ENCODE measurements at places on chromosomes 16 and 17.

DNA sequence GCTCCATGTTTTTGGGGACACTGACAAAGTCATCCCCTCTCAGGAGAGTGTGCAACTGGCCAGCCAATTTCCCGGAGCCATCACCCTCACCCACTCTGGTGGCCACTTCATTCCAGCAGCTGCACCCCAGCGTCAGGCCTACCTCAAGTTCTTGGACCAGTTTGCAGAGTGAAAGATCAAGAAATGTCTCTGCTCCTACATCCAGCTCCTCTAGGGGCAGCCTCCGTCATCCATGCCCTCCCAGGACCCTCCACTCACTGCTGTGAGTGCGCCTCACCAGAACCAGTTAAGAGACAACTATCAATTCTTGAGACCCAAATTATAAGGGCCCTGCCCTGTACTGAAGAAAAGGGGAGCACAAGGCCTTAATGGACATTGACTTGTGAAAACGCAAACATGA is 1.1 kb downstream of the OVCA2 start:
- DNase-seq: no peak

DNA sequence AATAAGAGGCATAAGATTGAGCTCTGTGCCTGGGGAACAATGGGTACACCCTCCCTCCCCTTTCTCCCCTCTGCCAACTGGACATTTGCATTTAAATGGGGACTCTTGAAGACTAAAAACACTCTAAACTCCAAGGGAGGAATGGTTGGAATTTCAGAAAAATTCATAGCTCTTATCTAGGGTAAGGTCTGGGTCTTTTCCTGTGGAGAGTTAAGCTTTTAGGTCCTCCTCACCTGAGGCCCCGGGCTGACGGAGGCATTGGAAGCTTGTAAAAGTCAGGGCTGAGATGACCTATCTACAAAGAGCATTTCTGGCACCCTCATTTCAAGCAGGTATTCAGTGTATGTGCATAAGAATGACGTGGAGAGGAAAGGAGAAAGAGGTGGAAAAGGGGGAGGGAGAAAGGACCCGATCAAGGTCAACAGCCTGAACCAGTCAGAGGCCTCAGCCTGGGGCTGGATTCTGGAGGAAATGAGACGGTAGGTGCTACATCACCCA is 78.0 kb downstream of the RAP1GAP2 start:
- DNase-seq: no peak

DNA sequence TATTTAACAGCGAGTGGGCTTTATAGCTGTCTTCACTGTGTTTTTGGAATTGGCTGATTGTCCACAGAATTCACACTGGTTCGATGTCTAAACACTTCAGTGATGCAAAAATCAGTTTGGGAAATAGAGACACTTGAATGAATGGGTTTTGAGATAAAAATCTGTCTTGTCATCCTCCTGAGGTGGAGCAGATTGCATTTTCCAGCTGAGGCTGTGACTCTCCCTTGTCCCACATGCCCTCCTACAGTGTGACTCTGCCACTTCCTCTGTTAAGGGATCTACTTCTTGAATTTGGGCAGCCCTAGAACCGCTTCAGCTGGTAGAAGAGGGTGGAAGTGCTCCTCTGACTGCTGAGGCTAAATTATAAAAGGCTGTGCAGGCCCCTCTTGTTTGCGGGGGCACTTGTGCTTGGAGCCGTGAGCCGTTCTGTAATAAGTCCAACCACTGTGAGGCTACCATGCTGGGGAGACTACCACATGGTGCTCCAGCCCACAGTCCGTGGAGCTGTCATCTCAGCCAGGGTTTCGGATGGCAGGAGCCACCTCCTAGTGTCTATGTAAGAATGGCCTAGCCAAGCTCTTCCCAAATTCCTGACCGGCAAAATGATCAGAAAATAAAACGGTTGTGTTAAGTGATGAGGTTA is 175.9 kb downstream of the SPECC1 start:
- no peak for DNase-seq

DNA sequence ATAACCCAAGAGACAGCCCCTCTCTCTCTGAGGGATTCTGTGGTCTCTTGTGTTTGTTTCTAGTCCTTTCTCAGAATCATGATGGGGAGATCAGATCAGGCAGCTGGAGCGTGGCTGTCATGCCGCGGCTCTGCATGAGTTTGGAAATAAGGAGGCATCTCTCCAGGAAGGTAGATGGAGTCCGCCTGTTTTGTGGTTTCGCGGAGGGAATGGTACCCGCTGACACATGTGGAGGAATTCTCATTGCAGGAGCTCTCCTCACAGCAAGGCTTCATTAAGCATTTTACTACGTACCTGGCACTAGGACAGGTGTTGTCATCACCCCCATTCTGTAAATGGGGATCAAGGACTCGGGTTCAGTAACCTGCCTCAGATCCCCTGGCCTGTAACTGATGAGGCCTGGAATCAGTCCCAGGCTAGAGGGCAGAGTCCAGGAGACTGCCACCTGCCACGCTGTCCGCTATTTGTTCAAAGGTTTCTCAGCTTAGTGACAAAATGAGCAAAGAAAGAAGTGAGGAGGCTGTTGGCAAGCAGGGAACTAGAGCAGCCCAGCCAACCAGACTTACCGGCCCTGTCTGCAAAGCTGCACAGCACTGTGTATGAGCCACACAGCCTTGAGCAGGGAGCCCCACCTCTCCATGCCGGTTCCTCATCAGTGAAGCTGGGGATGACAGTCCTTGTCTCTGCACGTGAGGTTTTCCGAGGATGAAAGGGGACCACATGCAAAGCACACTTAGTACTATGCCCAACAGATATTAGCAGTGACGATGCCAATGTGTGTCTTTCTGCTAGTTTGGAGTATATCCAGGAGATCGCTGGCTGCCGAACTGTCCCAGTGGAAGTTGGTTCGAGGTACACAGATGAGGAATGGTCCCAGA is 11.0 kb downstream of the KDM8 start:
- no peak for DNase-seq

DNA sequence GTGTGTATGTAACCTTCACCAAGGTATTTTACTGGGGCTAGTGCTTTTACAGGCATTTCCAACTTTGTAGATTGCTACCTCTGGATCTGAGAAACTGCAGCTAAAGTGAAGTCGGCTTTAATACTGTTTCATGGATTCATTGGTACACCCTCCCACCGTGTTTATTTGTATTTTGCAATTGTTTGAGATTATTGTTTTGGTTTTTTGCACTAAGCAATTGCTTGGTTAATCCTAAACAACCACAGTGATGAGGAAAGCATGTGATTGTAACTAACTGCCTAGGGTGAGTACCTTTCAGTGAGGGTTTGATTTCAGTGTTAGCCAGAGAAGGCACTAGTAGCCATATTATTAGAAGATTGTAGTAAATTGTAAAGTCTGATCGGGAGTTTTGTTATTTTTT is 3.3 kb downstream of the LUC7L3 start:
- DNase-seq: no peak

DNA sequence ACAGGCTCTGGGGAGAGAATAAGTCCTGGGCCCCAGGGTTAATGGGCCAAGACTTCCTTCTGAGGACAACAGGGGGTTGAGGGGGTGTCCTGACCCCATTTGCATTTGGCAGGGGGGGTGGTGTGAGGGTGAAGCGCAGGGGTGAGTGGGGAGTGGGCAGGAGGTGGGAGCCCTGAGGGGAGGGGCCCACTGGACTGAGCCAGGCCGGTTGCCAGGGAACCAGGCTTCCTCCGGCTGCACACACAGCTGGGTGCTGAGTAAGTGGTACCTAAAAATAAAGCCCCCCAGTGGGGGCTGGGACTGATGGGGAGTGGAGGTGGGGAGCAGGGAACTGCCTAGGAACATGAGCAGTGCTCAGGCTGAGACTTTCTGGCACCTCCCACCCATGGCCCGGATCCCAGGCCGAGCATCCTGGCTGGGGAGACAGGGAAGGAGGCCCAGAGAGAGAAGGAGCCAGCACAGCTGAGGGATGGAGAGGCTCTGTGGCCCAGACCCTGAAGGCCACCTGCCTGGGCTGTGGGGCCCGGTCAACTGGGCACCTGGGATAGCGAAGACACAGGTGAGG is 7.5 kb upstream of the RASD1 start:
- no peak for DNase-seq

DNA sequence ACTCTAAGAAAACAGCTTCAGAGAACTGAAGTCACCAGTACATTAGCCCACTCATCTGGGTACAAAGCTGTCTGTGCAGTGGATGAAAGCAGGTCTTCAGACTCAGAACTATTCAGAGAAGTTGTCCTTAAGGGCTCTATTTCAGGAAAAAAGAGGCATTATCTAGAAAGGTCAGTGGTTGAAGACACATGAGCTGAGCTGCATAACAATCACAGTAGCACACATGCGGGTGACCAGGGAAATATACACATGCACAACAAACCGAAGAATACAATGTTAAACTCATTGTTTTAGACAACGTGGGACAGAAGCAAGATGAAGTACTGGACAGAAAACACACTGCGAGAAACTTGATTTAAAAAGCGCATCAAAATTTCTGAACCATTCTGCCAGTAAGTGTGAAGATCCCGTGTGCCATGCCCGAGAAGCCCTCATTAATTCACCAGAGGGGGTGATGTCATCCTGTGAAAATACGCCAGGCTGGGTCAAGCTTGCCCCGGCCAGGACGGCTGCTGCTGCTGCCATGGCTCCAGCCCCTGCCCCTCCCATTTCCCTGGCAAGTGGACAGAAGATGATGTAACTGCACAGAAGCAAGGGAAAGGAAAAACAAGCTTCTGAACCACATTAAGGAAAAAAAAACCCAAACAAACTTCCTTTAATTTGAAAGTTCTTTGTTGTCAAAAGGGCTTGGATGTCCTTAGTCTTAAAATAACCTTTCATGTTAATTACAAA is 10.1 kb downstream of the DYNC1LI2 start:
- no peak for DNase-seq

DNA sequence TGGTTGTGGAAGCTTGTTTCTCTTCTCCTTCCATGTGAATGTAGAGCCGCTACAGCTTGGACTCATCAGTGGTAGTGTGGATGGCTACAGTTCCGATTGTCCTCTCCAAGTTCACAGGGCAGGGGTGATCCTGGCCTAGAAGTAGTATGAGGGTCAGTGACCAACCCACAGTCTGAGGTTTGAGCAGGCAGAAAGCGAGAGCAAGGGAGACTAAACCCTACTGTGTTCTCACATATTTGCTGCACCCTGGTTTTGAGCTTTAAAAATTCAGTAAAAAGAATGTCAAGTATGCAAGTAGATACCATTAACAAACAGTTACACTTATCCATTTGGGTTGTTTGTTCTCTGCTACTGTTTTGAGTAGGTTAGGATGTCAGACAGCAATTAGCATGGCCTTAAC is 148.9 kb downstream of the MRTFB start:
- no peak for DNase-seq

DNA sequence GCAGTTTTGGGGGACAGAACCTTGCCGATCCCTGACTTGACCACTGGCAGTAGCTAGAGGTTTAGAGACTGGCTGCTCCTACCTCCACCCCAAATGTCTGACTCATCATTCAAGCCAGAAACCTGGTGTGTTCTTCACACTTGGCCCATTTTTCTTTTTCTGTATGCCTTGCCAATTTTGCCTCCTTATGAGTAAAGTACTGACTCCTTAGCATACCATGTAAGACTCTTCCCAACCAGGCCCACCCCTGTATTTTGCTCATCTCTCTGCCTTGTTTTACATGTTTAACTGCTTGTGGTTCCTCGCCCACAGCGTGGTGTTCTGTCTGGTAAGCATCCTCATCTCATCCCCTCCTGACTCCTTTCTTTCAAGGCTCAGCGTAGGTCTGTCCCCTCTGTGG is 37.9 kb downstream of the NUP88 start:
- DNase-seq: no peak

DNA sequence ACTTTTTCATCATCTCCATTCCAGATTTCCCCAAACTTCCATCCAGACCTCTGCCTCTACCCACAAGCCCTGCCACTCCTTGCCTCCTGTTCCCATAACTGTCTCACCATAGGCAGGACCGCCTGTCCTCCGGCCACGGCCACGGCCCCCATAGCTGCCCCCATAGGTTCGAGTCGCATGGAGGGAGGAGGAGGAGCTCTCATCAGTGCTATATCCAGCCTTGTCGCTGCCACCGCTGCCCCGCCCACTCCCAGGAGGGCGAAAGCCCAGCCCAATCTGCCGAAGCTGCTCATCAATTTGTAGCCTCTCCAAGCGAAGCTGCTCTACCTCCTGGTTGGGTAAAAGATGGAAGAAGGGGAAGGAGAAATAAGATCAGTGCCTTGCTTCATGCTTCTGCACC is 3.4 kb upstream of the SOX15 start:
- DNase-seq: no peak

DNA sequence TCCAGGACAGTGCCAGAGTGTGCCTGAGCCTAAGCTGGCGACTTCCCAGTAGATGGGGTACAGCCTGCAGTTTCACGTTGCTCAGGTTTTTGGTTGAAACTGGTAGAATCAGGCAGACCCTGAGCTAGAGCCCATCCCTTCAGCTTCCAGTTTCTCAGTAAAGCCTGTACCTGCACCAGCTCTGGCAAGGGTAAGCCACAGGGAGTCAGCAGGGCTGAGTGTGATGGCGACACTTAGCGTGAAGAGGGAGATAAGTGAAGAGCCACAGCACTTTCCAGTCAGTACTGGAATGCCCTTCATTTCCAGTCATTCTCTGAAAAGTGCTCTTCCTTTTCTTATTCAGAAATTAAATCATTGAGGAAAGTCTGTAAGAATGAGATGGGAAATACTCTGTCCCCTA is 22.4 kb downstream of the PLD6 start:
- DNase-seq: no peak

DNA sequence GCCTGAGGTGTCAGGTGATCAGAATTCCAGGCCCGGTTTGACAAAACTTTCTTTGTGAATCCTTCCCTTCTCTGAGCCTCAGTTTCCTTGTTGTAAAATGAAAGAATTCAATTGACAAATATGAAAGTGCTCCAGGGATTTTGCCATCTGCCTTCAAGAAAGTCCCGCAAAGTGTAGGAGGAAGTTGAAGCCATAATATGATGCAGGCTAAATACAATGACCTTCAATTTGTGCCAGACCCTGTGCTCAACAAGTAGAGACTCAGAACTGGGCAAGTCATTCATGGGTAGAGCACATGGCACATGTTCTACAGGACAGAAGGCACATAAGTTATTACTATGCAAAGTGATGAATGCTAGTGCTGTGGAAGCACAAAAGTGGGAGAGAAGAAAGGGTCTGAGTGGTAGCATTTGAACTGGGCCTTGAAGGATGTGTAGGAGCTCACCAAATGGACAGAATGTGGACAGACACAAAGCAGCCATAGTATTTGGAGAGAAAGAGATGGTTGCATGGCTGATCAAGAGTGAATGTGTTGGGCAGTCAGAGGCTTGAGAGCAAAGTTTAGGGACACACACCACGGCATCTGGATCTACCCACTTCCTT is 2.4 kb upstream of the SCIMP start:
- no peak for DNase-seq

Data from esophagus squamous epithelium (tissue), 5 donors.